ENCODE measurements at places on chromosomes 3 and 15.

GRCh38 chr15:97959724-97960363, 659 bp upstream of the ARRDC4 start:
- no peak for DNase-seq

- no peak for DNase-seq
Observed at GRCh38 chr15:50146632-50147031, 27.6 kb upstream of the ATP8B4 start.

DNA sequence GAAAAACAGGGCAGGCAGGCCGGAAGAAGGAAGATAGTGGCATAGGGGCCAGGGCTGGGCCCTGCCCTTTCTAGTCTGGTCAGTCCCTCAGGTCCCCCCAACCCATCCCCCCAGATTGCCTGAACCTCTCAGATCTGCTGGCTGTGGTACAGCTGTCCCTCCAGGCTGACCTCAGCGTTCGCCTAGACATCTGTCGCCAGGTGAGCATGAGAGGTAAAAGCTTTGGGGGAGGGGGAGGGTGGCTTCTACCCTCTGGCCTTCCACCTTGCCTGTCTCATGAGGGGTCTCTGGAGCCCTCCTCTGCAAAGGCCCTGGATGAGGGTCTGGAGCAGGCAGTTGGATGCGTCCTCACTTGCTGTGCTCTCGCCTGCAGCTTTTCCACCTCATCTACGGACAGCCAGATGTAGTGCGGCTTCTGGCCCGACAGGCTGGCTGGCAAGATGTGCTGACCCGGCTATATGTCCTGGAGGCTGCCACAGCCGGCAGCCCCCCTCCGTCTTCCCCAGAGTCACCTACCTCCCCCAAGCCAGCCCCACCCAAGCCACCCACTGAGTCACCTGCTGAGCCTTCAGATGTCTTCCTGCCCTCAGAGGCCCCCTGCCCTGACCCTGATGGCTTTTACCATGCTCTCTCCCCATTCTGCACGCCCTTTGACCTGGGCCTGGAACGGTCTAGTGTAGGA, 20.2 kb downstream of the NBEAL2 start:
- DNase-seq: no peak

DNA sequence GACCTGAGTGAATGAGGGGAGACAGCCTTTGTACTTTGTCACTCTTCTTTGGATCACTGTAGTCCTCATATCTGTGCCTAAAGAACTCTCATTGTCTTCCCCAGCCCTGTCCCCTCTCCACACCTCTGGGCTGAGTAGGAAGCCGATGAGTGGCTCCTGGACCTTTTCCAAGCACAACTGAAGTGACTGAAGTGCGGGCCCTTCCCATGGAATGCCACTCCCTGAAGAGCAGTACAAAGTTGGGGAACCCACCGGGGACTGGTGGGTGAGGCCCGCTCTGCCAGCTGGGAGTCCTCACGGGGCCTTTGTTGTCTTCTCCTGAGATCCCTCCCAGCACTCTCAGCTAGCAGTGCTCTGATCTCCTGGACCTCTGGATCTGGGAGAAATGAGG, 90.1 kb downstream of the AAGAB start:
- DNase-seq: no peak

DNA sequence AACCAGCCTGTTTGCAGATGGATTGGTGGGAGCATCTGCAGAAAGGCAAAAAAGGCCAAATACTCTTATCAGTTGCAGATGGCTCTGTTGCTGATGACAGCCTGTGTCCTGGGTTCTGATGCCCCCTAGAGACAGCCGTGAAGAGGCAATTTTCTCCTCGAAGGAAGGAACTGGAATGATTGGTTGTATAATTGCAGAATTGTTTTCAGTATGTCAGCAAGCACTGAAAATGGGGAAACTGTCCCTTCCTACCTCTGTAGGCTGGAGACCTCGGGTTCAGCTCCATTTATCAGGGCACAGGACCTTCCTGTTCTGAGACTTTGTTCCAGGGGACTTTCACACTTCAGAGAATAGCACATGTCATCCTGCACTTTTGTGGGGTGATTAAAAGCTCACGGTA, 103.0 kb downstream of the PGPEP1L start:
- peak; percentile 68 for DNase-seq

DNA sequence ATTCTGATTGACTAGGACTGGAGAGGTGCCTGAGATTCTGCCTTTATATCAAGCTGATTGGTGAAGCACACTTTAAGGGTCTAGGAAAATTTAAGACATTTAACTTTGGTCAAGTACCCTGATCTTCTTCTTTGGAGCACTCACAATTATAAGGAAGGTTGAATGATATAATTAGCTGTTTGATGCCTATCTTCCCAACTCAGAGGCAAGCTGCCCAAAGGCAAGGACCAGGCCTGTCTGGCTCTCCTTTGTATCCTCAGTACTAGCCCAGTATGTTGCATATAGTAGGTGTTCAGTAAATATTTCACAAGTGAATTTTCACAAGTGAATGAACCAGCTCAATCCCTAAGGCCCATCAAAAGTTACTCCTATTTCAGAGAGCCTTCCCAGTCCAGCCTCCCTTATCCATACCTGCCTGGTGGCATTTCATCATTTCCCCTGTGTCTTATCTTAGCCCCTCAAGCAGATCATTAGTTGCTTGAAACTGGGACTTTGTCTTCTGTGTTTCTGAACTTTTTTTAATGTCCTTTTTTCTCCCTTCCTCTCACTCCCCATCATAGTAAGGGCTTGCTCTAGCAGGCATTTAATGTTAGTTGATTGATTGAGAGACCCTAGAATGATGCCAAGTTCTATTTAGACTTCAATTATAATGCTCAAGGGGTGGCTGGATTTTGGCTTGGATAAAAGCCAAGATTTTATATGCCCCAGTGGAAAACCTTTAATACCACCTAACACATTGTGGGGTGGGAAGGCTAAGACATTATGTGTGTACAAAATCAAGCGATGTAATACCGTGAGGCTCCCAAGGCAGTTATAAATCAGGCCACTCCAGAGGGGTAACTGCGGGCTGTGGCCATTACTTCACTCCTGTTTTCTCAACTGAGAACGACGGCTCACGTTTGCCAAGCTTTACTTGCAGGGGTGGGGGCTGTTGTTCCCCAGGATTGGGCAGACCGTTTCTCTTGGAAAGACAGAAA, 43.2 kb upstream of the BOC start:
- no peak for DNase-seq

GRCh38 chr3:188052169-188053035, 101.6 kb upstream of the LPP start:
- peak; percentile 86 for DNase-seq
